Activated T-helper 1 cell treated with anti-CD3 and anti-CD28 coated beads, Interleukin-12 subunit alpha, Interleukin-12 subunit beta, Interleukin-2, Interleukin-4 antibody, amounts not matched to agents 30 ng/mL and 10 ng/mL and 1 ng/mL, durations not matched to agents 14 hours and 24 hours and 36 hours (primary cell): ENCODE measurements at places on chromosomes 7 and 10. TPM values are rescaled to one million over a fixed set of nuclear protein-coding genes. Genes with fewer than 3 reads are reported as not detected.

DNA sequence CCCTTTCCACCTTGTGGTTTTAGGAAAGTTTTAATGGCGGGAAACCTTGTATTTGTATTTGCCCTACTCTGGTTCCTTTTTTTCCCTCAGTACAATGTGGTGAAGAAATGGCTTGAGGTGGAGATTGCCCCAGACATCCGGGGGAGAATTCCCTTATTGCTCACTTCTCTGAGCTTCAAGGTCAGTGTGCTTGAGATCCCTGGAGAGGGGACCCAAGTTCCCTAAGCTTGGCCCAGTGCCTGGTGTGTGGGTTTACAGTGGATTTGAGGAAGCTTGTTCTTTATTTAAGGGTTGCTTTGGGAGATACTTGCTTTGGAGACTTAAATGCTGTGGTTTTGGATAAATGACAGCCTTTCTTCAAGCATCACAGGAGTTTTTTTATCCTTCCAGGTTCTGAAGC is 18.3 kb downstream of the CALHM2 start:
- DNase-seq = no peak

DNA sequence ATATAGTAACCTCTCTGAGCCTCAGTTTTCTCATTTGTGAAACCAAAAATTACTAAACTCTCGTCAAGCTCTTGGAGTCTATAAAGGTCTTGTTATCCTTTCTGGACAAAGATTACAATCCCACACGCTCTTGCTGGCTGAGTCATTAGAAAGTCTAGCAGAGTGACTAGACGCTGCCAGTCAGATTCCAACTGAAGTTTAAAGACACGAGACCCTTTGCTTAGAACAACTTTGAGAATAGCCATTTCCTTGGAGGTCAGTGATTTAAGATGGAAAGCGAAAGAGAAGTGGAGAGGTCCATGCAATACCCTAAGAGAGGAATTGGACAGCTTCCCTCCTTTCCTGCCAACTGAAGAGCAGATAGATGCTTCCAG is 119.5 kb downstream of the APBB1IP start:
- no peak for DNase-seq

DNA sequence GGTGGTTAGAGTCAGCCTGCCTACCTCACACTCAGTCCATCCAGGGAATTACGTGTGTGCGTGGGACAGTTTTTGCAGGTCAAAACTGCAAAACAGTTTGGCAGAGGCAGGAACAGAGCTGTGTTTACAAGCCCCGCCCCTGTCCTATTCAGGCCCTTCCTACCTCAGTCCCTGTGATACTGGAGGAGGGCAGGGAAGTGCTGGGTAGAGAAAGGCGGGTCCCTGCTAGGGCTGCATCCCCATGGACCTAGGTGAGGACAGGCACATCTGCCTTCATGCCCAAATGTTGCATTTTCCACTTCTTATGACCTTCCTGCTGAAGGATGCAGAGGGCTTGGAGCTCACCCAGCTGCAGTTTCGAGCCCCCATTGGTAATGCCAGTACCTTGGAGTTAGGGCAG is 25.1 kb downstream of the SBDS start:
- DNase-seq = no peak

DNA sequence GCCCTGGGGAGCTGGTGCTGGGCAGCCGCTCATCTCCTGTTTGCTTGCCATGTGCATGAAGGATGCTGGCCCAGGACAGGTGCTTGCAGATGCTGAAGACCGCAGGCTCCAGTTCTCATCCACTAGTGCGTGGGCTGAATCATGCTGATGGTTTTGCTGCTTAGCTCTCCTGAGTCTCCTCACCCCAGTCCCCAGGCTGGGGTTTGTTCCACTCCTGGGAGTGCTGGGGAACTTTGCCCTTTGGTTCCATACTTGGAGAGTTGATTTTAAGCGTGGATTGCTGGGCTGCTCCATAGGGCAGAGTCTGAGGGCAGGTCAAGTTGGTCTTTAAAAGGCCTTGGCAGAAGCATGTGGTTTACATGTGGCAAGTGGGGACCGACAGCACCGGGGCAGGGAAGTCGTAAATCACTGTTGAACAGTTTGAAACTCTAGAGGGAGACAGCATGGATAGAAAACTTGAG is 9.1 kb downstream of the DYNC2I1 start:
- DNase-seq = no peak

DNA sequence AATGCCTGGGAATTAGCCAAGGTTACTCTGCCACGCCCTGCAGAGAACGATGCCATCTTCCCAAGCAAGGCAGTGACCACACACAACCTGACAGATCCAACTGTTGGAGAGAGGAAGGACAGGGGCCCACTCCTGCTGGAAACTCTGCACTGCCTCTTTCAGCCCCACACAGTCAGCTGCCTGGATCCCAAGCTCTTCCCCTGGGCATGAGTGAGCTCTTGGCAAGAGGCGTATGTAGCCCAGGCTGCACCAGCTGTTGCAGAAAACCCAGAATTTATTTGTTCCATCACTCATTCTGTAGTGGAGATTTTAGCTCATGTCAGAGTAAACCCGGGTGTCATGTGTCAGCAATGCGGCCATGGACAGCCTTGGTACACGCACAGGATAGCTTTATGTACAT is 135.1 kb upstream of the TRIM24 start:
- no peak for DNase-seq

DNA sequence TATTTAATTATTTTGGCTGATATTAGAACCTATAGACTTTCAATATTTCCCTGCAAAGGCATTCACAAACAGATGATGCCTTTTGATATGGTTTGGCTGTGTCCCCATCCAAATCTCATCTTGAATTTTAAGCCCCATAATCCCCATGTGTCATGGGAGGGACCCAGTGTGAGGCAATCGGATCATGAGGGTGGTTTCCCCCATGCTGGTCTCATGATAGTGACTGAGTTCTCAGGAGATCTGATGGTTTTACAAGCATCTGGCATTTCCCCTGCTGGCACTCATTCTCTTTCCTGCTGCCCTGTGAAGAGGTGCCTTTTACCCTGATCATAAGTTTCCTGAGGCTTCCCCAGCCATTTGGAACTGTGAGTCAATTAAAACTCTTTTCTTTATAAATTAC is 9.3 kb upstream of the PNLIPRP3 start:
- DNase-seq = no peak

GRCh38 chr7:2897023-2897422 is 52.9 kb upstream of the GNA12 start:
- DNase-seq = no peak

DNA sequence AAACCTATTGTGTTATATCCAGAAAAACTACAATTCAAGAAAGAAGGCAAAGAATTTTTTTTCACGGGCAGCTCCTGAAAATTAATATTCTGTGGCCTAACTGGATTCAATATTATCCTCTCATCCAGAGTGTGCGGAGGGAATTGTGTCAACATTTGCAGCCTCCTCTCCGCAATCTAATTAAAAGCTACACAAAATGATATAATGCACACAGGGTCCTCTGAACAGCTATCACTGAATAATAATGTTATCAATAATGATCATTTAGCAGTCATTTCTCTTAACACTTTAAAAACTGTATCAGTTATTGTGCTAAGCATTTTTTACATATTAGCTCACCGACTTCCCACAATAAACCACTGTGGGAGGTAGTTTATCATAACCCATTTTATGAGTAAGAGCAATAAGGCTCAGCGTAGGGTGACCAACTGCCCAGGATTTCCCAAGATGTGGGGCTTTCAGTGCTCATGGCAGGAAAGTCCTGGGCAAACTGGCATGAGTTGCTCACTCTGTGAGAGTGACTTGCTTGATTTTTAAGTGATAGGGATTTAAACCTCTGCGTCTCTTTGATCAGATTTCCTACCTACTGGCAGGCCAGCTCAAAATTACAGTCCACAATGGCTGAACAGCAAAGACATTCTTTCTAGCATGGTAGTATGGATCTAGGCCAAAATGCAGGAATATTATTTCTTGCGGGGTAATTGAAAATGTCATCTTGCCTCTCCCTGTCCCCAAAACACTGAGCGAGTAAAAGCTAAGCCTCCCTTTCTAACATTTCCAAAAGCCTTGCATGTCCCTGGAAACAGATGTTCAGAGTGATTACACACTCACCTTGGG is 65.7 kb downstream of the AOAH start:
- no peak for DNase-seq

DNA sequence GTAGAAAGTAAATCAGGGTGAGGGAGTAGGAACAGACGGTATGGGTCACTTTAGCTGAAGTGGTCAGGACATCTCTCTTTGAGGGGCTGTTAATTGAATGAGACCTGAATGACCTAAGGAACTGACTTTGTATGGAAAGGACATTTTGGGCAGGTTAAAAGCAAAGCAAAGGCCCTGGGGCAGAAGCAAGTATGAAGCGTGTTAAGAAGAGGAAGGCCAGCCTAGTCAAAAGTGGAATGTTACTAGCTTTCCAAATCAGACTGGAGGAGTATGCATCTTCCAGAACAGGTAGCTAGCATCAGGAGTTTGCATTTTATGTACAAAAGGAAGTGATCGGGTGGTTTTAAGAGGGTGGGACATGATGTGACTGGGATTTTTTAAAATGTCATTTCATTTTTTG is 70.9 kb upstream of the PCGF5 start:
- no peak for DNase-seq

DNA sequence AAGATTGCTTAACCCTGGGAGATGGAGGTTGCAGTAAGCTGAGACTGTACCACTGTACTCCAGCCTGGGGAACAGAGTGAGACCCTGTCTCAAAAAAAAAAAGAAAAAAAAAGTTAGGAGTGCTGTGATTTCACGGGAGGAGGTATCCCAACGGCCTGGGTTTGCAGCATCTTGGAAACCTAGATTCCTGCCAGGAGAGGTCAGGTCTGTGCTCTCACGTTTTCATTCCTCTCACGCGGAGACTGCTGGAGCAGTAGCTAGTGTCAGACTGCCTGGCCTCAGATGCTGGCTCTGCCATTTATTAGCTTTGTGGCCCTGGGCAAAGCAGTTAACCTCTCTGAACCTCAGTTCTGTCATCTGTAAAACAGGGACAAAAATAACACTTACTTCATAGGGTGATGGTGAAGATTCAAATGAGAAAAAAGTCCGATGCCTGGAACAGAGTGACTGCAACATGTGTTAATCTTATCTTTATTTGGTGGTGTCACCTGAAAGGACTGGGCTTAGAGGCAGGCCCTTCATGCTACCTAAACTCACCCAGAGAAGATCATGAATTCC is 94.9 kb downstream of the GAD2 start:
- DNase-seq = no peak

GRCh38 chr7:26151096-26151495 is 902 bp upstream of the NFE2L3 start:
- DNase-seq = no peak

- no peak for DNase-seq
Observed at GRCh38 chr10:73998929-73999691, 1.2 kb downstream of the VCL start.

- peak; percentile 21 for DNase-seq
Observed at GRCh38 chr10:97333601-97334369, 744 bp downstream of the FRAT2 start.

DNA sequence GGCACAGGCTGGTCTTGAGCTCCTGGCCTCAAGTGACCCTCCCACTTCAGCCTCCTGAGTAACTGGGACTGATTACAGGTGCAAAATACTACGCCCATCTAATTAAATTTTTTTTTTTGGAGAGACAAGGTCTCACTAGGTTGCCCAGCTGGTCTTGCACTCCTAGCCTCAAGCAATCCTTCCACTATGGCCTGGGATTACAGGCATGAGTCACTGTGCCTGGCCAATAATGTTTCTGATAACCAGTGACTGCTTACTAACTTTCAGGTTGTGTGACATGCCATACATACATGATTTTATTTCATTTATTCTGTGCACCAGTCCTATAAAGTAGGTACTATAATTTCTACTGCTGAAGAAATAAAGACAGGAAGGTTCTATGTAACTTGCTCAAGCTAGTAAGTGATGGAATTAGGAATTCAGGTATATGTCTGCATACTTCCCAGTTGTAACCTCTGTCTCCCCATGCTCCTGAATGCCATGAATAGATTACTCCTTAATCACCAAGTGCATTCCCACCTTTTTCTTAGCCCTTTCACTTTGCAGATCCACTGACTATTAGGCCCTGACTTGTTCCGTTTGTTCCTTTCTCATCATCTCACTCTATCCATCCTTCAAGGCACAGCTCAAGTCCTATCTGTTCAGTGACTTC is 28.1 kb downstream of the MCU start:
- DNase-seq = no peak

GRCh38 chr7:127705461-127705959 is 53.5 kb downstream of the SND1 start:
- DNase-seq = no peak

DNA sequence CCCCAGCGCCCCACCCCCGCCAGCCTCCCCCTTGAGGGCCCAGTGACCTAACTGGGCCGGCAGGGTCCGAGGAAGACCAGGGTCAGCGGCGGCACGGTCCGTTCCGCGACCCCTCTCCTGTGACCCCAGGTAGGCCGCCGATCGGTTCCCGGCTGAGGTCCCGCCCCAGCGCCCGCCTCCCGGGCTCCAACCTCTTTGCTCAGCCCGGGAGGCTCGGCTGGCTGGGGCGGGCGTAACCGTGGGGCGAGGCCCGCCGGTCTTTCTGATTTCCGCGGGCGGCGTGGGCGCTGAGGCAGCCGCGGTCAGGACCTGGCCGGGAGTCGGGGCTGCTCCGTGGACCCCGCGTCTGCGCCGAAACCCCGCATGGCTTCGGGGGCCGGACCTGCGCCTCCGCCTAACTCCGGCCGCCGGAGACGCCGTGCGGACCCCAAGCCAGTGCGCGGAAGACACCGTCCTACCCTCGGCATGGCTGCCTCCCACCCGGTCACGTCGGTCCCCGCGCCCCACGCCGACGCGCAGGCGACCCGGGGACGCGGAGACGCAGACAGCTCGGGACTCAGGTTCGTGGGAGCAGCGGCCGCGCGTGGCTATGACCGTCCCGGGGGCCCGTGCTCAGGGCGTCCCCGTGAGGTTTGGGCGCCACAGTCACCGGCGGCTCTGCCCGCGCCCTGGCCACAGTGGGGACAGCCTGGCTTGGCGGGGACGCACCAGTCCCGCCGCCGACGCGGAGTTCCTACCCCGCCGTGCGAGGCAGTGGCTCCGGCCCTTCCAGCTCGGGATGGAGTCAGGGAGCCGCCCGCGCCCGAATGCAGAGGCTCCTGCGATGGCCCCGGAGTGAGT is 1.0 kb upstream of the VENTX start:
- DNase-seq = no peak

Gene GHRHR
- not detected in 2 replicates for total RNA-seq

Gene SH2D4B
- total RNA-seq = 0.18 and 0.20 TPM in 2 replicates

Gene AKR1D1
- total RNA-seq = not detected in 2 replicates

Gene PAOX
- 6.6 and 7.5 TPM in 2 replicates for total RNA-seq

Gene ZNF365
- not detected in 2 replicates for total RNA-seq
